HFFc6 (cell line): ENCODE measurements at places on chromosomes 3 and 15.
A peak's percentile ranks its signal among the peaks of the same experiment; 100 is the strongest.

DNA sequence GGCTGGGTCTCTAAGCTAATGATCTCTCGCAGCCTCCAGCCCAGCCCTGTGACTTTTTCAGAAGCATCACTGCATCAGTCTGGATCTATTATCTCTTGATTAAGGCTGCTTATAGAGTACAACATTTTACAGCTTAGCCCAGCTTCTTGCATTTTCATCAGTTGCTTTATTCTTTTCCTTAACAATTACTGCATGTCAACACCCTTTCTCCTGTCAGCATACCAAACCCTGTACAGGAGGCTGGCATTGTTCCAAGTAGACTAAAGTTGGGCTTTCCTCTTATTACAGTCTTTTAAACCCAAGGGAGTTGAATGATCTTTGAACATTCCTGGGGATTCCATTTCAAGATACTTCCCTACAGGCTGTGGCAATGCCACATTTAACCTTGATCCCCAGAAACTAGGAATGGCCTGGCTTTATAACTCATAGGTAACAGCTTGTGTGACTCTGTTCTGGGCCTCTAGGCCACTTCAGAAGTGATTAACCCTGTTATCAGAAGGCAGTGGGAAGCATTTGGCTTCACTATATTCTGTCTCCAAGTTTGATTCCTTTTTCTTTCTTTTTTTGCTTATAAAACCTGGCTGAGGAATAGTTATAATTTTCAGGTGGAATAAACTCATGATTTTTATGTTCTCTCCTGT is 182.9 kb downstream of the KCNMB2 start:
- no peaks in the 10 kb centered on the region; the same call in 1 of the 2 replicates for H3K27me3 ChIP-seq
- H3K4me3 ChIP-seq = no peak overlapping the region
- no peak overlapping the region for H3K27ac ChIP-seq
- no peaks in the 10 kb centered on the region for H3K36me3 ChIP-seq
- DNase-seq = no peak
- H3K4me1 ChIP-seq = no peaks in the 10 kb centered on the region

DNA sequence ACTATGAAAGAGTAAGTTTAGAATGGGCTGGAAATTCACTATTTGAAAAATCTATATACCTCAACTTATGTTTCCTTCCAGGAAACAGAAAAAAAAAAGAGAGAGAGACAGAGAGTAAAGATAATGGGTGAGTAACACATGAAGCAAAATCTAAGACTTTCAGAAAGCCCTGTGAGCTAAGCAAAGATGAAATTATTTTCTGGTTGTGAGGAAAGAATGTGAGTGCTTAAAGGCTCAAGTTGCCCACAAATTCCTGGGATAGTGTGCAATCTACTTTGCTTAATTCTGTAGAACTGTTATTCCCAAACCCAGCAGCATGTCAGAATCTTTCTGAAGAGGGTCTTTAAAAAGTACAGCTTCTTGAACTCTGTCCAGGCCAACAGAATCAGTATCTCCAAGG is 337.7 kb upstream of the AGTR1 start:
- H3K36me3 ChIP-seq = no peaks in the 10 kb centered on the region
- no peak overlapping the region for H3K27ac ChIP-seq
- DNase-seq = peak; percentile 15
- H3K4me1 ChIP-seq = peaks cover 19% of the 10 kb centered on the region

DNA sequence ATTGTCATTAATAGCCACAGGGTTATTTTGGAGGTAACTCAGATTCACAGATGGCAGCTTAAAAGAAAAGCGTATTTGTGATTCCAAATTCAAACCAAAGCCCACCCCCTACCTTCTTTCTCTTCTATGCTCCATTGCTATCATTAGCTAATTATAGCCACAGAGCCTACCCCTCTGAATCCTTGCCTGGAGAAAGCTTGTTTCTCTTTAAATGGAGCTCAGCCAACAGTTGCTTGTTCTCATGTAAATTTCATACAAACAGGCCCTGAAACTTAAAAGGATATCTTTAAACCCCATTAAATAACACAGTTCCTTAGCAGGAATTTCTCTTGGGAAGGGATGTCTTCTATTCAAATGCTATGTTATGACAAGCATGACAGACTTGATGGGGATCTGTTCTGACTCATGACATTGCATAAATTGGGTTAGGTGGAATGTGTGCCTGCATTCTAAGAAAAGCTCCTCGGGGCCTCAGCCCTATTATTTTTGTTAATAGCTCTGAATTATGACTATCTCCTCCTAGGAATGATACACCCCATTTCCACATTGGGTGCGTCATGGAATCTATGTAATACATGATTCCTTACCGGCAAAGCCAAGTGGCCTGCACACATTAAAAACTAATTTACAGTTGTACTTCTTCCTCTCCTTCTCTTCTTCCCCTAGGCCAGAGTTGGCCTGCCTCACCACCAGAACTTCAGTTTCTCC is 265.8 kb downstream of the TAFA4 start:
- no peaks in the 10 kb centered on the region for H3K4me1 ChIP-seq
- H3K27me3 ChIP-seq = no peaks in the 10 kb centered on the region
- H3K4me3 ChIP-seq = no peak overlapping the region
- peak; percentile 1 for DNase-seq

DNA sequence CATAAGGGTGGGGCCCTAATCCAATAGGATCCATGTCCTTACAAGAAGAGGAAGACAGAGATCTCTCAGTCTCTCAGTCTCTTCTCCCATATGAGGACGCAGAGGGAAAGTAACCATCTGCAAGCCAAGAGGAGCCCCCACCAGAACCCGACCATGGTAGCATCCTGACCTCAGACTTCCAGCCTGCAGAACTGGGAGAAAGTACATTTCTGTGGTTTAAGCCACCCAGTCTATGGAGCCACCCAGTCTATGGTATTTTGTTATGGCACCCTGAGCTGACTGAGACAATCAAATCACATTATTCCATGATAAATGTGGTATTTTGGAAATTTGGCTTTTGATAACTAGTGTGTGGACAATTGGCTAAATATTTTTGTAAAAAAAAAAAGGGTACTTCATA is 101.5 kb upstream of the TMC3 start:
- H3K27me3 ChIP-seq = peaks cover 2% of the 10 kb centered on the region
- no peaks in the 10 kb centered on the region for H3K4me1 ChIP-seq
- no peak overlapping the region for H3K27ac ChIP-seq
- DNase-seq = no peak

- H3K27ac ChIP-seq = no peak overlapping the region
- no peak for DNase-seq
- H3K4me3 ChIP-seq = no peak overlapping the region
- H3K36me3 ChIP-seq = no peaks in the 10 kb centered on the region
- peaks cover 12% of the 10 kb centered on the region for H3K27me3 ChIP-seq
- no peaks in the 10 kb centered on the region for H3K4me1 ChIP-seq
These were observed 22.1 kb downstream of the CHDH start for GRCh38 chr3:53823956-53824657.
